ENCODE measurements at places on chromosomes 12 and 14.

- no peak for DNase-seq
Measured at GRCh38 chr12:89236748-89237383, 115.4 kb downstream of the DUSP6 start.

DNA sequence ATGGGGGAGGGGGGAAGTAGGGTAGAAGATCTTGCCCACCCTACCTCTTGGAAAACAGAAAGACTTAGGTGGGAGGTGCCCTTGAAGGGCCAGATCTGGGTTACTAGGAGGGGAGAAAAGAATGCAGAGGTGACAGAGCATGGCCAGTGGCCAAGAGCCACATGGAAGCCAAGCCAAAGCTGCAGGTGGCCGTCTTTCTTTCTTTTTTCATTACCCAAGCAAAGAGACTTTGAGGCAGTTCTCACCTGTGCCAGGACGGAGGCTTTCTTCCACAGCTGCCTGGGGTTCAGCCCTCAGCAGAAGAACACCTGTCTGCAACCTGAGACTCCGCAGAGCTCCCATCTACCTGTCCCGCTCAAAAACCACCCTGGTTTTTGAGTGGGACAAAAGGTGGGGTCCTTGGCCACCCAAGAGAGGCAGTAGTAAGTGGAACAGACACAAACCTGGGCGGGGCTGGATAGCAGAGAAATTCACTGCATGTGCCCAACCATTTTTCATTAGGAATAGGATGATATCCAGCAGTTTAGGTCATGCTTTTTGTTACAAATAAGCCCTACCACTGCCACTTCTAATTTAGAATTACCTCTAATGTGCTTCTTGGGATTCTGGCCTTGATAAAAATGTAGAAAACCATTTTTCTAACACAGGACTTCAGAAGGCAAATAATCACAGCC lies 116.5 kb downstream of the DYRK2 start:
- DNase-seq: no peak

GRCh38 chr12:131217024-131217586 lies 263.4 kb downstream of the ADGRD1 start:
- DNase-seq: no peak

- DNase-seq: no peak
Measured at GRCh38 chr12:116547955-116548501, 11.2 kb upstream of the MAP1LC3B2 start.

- no peak for DNase-seq
Measured at GRCh38 chr14:103099081-103099732, 4.7 kb downstream of the EXOC3L4 start.

DNA sequence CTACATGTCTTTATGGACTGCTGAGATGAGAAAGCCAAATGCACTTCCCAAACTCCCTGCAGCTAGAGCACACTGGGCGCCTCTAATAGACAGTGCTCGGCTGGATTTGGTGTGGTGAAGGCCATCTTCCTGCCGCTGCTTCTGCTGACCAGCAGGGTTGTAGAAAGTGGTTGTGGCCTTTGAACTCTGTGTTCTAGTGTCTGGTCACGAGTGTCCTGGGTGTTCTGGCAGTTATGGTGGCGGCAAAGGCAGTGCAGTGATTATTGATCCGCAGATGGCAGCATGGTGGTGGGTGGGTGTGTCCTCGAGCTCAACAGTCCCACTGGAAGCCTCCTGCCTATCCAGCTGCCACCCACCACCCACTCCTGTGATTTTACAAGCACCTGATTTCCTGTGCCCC lies 43.4 kb downstream of the SMIM41 start:
- DNase-seq: no peak

DNA sequence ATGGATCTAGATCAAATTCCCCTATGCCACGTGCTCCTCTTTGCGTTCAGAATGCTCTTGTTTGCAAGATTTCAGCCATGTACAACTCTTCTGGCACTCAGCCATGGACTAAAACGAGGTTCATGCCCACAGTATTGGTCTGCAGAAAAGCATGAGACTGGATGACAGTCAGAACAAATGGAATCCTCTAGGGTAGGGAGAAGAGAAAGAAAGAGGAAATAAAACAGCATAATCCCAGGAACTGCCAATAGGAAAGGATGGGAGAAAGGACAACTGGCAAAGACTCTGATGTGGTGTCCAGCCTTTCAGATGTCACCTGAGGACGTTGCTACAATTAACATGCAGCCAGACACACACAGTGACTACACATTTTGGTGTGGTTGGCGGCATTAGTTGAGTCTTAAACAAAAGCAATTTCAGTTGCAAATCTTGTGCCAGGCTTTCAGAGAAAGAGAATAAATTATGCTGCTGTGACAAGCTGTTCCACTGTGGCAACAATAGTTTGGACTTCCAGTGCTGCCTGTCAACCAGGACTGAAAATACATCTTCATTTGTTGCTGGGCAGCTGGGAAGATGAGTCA lies 338.0 kb downstream of the RGS6 start:
- no peak for DNase-seq

- no peak for DNase-seq
Measured at GRCh38 chr14:87863047-87863446, 129.9 kb downstream of the GALC start.

GRCh38 chr14:77372304-77372841 lies 4.5 kb downstream of the TMED8 start:
- no peak for DNase-seq

- no peak for DNase-seq
Measured at GRCh38 chr12:116538076-116538591, 21.0 kb upstream of the MAP1LC3B2 start.

- no peak for DNase-seq
Measured at GRCh38 chr14:70108419-70108818, 80.3 kb downstream of the SLC8A3 start.

DNA sequence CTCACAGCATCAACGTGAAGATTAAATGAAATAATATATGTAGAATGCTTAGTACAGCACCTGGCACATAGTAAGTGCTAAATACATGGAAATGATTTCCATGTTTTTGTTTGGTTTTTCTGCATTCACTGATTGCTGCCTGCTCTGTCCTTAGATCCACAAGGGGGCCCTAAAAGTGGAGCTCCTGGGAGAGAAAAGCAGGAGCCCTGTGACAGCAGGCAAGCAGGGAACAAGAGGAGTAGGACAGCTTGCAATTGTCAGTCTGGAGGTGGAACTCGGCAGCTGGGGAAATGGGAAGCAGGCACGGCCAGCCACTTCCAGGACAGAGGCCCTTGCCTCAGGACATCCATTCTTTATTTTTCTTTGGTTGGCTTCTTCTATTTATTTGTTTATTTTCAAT lies 292.9 kb downstream of the BMP4 start:
- DNase-seq: no peak

- DNase-seq: no peak
Measured at GRCh38 chr12:127717278-127717677, 549.7 kb upstream of the TMEM132C start.

DNA sequence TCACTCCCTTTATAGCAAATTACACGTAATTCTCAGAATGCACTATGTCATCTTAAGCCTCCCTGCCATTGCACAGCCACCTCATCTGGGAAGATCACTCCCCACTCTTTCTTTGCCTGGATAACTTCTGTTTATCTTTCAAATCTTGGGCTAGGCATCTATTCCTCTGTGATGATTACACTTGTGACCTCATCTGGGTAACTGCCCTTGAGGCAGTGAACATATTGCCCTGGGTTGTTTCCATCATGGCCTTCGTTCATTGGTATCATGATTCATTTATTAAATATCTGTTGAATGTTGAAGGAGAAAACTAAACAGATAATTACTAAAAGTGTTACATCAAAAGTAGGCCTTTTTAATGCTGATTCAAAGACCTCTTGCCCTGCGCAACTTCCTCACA lies 26.2 kb upstream of the PDE3A start:
- no peak for DNase-seq

- no peak for DNase-seq
Measured at GRCh38 chr12:53232646-53233461, 845 bp upstream of the RARG start.

- DNase-seq: no peak
Measured at GRCh38 chr12:92030618-92031017, 115.0 kb downstream of the BTG1 start.

GRCh38 chr12:1810201-1810930 lies 10.0 kb upstream of the LRTM2 start:
- no peak for DNase-seq

DNA sequence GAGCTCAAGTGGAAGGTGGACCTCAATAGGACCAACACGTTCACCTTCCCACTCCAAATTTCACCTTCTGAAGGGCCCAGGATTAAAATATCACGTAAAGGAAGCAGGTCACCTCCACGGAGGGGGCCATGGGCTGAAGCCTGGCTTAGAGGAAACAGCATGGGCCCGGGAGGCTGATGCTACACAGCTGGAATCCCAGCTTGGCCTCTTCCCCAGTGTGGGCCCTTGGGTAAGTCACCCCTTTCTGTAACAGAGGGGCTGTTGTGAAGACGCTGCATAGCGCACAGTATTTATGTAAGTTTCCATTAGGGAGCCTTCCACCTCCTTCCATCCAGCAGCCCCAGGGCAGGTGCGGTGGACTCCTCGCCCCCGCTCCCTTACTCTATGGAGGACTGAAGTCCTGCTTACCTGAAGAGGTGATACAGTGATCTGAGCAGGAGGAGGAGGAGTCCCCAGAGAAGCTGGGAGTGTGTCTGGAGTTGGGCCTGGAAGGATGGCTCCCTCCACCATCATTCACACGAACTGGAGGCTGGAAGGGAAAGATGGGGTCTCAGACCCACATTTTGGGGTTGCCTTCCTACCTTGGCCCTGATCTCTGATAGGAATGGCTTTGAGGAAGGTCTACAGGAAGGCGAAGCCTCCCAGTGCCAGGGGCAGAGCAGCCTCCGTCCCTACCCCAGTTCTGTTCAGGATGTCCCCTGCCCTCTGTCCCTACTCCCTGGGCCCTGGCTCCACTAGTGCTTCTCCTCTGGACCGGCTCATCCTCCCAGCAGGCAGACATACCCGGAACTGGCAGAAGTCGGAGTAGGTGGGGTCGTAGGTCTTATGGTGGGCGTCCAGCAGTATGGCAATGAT lies 37.2 kb upstream of the HDAC7 start:
- DNase-seq: no peak

GRCh38 chr14:73863209-73863608 lies 11.6 kb downstream of the PTGR2 start:
- DNase-seq: no peak

GRCh38 chr12:96327889-96328288 lies 72.3 kb downstream of the CDK17 start:
- no peak for DNase-seq

DNA sequence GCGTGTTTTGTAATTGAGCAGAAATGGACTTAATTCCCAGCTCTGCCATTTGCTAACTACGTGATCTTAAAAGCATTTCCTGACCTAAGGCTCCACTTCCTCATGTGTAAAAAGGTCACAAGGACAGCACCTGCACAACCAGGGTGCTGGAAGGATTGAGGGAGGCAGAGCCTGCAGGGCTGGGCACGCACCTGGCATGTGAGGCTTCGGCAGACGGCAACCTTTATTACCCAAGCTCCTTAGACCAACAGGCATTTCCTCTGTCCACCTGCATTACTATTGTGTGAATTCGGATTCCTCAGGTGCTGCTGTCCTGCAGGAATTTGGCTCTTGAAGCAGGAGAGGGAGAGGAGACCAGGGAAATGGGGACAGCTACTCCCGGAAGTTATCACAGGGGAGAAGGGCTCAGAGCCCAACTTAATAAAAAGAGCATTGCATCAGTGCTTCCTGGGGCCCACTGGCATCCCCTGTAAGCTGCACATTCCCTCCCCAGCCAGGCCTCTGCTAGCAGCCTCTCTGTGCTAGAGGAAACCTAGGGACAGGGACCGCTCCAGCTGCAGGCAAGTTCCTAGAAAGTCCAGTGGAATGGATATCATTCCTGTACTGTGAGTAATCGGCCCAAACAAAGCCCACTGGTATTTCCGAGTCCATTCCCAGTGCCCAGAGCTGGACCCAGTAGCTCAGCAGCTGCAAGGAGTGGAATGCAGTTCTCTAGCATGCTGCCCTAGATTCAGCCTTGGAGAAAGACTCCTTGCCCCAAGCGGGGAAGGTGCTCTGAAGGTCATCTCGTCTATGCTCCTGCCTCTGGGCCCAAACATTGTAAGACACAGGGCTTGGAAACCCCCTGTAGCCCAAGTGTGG lies 157.1 kb upstream of the CCND2 start:
- DNase-seq: no peak

DNA sequence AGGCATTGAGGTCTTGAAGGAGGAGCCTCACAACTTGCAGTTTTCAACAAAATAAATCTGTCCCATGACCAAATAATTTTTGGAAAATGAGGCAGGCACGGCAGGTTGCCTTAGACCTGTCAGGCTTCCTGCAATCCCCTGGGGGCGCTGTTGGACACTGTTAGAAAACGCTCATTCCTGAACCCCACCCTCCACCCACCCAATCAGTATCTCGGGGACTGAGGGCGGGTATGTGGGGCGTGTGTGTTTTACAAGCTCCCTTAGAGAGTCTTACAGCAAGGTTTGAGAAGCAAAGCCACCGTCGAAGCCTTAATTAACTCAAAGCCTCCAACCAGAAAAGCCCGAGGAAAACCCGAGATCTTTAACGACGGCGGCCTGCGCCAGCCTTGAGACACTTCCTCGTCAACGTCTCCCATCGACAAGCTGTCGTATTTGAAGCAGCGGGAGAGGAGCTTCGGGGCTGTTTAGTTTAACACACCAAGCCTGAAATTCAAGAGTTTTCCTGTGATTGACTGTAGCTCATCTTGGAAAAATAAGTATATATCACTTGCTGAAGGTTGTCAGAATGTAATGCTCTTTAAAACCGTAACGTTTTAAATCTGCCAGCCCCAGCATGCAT lies 123.0 kb downstream of the GLT1D1 start:
- DNase-seq: no peak

DNA sequence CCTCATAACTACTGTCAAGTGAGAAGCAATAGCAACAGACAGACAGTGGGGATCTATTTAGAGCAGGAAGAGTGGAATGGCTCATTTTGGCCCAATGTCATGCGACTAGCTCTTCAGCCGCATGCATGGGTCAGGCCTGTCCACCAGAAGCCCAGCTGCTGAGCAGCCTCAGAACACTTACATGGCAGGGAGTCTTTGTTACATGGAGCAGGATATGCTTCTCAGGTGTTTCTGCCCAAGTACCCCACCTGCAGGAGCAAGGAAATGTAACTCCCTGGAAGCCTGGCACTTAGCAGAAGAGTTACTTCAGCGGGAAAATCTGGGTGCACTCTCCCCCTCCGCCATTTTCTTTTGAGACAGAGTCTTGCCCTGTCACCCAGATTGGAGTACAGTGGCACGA lies 73.5 kb upstream of the ARHGAP5 start:
- DNase-seq: no peak

DNA sequence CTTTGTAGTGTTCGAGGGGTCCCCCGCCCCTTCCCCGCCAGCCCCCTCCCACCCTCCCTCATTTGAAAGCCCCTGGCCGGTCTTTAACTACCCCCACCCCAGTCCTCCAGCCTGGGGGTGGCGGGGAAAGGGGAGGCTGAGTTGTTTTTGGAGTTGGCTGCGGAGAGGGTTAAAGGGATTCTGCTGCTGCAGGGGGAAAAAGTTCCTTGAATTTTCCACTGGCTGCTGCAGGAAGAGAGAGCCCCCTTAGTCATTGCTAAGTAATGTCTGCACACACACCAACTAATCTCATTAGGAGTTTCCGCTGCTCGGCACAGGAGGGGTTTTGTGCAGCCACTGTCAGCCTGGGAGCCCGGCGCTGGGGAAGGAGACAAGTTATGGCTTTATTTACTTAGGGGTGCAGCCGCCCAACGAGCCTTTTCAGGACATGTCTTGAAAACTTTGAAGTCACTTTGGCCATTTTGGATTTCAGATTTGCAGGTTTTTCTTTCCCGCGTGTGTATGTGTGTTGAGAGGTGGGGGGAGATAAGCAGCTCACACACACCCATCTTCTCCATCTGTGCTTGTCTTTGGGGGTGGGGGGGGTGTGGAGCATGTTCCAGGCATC lies 1.8 kb downstream of the ELK3 start:
- DNase-seq: no peak

GRCh38 chr12:74890237-74890599 lies 319.4 kb downstream of the KCNC2 start:
- no peak for DNase-seq

Data from hematopoietic multipotent progenitor cell treated with erythropoietin and hydrocortisone succinate and interleukin-3 and kit ligand, for 17 days (in vitro differentiated cells).